ENCODE measurements at places on chromosomes 6 and 20.

GRCh38 chr6:38604700-38605099, 35.0 kb downstream of the BTBD9 start:
- DNase-seq, result no peak

DNA sequence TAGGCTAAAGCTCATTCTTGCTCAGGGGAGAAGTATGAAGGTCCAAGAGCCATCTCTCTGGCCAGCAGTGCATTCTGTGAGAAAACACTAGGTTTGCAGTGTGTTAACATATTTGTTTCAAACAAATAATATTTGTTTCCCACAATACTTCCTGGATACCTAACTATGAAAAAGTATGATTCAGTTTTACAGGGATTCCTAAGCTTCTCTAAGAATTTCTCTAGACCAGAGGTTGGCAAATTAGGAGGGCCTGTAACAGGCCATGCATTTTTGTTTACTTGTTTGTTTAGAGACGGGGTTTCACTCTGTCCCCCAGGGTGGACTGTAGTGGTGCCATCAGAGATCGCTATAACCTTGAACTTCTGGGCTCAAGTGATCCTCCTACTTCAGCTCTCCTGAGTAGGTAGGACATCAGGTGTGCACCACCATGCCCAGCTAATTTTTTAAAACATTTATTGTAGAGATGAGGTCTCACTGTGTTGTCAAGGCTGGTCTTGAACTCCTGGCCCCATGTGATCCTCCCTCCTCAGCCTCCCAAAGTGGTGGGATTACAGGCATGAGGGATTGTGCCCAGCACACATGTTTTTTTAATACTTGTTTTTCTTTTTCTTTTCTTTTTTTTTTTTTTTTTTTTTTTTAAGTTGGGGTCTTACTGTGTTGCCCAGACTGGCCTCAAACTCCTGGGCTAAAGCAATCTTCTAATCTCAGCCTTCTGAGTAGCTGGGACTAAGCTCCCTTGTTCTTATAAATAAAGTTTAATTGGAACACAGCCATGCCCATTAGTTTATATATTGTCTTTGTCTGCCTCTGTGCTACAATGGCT, 71.7 kb downstream of the ADGRG6 start:
- DNase-seq, result no peak

DNA sequence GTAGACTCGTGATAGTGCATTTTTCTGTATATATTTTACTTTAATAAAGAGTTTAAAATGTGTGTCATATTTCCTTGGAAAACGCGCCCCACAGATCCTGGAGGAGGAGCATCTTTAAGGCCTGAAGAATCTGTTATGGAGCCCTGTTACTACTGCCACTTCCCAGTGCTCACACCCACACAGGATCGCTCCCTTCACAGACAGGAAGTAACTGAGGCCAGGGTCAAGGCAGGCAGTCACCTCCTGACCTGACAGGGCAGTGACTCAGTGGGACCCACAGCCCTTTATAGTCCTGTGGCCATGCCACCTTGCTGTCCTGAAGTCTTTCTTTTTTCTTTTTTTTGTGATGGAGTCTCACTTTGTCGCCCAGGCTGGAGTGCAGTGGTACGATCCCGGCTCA, 9.0 kb downstream of the RRBP1 start:
- DNase-seq, result no peak

- DNase-seq, result no peak
Observed at GRCh38 chr6:57106990-57107389, 17.0 kb downstream of the ZNF451 start.

DNA sequence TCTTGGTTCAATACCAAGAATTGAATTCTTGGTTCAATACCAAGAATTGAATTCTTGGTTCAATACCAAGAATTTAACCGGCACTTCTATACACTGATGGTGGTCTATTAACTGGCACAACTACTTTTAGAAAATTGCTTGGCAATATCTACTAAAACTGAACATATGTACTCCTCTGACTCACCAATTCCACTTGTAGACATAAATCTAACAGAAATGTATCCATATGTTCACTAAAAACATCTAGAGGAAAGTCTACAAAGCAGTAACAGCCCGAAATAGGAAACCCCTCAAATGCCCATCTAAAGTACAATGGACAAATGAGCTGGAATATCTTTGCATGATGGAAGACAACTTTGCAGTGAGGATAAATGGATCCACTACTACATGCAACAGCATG, 71.9 kb downstream of the KIF16B start:
- no peak for DNase-seq

GRCh38 chr6:151082079-151082478, 157.7 kb upstream of the AKAP12 start:
- DNase-seq, result no peak

GRCh38 chr6:151610326-151610725, 116.5 kb downstream of the CCDC170 start:
- DNase-seq, result no peak

DNA sequence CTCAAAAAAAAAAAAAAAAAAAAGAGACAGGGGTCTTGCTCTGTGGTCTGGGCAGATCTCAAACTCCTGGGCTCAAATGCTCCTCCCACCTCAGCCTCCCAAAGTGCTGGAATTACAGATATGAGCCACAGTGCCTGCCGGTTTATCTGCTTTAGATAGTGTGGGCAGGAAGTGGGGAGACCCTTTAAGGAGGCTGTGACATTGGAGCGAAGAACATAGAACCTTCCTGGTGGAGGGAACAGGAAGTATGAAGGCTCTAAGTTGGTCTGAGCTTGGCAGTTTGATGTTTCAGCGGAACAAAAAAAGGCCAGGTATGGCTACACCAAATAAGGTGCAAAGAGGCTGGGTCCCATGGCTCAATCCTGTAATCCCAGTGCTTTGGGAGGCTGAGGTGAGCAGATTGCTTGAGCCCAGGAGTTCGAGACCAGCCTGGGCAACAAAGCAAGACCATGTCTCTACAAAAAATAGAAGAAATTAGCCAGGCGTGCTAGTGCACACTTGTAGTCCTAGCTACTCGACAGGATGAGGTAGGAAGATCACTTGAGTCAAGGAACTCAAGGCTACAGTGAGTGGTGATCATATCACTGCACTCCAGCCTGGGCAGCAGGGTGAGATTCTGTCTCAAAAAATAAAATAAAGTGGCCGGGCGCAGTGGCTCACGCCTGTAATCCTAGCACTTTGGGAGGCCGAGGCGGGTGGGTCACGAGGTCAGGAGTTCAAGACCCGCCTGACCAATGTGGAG, 8.7 kb upstream of the ZMYND8 start:
- no peak for DNase-seq

GRCh38 chr6:147503587-147503986, 4.9 kb upstream of the SAMD5 start:
- no peak for DNase-seq

DNA sequence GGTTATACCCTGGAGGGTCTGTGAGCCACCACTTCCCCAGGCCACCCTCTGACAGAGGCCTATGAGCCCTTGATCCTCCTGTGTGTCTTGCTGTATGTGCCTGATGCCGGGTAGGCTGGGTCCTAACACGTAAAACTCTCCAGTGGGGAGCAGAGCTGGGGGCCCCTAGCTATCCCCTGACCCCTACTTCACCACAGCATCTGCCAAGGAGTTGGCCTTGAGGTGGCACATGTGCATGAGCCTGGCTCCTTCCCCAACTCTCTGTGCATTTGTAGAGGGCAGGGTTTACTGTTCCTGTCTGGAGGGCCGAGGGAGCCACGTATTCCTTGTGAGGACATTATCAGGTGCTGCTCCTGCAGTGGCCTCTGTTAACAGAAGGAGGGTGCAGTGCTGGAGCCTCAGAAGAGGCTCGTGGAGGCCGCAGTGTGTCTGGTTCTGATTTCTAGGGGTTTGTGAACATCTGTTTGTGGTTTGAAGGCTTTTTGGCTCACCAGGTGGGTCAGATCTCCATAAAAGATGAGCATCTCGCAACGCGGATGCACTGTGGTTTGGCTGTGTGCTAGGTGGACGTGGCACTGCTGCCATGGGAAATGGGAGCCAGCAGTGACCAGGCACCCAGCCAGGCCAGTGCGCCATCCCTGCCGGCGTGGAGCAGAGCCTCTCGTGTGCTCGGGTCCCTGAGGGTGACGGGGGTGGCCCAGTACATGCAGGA, 152.1 kb downstream of the DTNBP1 start:
- no peak for DNase-seq

GRCh38 chr6:19837511-19838441, 606 bp downstream of the ID4 start:
- no peak for DNase-seq

- no peak for DNase-seq
Observed at GRCh38 chr6:149831308-149831820, 32.8 kb downstream of the LRP11 start.

GRCh38 chr20:9535449-9535848, 21.1 kb downstream of the LAMP5 start:
- no peak for DNase-seq

DNA sequence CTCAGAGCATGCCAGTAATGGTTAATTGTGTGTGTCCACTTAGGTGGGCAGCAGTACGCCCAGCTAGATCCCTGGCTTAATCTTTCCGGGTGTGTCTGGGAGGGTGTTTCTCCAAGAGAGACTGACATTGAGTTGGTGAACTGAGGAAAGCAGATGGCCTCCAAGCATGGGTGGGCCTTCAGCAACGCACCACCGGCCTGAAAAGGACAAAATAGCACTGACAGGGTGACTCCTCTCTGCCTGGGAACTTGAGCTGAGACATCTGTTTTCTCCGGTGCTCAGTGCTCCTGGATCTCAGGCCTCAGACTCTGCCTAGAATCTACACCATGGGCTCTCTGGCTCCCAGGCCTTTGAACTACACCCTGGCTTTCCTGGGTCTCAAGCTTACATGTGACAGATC, 43.2 kb downstream of the C6orf118 start:
- DNase-seq, result no peak

DNA sequence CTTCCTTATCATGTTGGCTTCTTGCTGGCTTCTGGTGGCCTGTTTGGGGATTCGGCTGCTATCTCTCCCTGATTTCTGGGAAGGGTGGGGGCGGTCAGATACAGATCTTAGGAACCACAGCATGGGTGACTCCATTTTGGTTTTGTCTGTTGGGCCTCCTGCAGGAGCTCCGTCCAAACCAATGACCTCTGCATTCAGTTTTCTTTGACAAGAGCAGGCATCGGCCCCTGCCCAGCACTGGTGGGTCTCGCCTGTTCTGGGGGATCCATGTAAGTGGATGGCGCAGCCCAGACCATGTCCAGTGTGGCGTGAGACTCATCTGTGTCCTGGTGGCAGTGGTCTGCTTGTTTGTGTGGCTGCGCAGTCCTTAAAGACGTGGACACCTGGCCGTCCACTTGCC, 8.6 kb upstream of the ARFGAP1 start:
- DNase-seq, result no peak

GRCh38 chr20:51372966-51373365, 169.6 kb downstream of the NFATC2 start:
- no peak for DNase-seq

DNA sequence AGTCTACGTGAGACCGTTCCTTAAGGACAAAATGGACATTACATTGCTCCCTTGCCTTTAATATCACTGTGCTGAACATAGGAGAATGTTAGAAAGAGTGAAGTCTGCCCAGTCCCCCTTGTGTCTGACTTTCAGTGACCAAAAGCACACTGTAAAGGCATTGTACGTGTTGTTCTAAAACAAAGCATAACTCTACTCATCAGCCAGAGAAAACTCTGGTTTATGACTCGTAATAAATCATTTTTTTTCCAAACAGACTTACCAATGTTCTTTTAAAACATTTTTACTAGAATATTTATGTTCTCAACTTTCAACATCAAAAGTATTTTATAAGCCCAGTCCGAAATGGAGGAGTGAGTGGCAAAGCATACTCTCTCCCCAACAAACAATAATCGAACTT, 262.5 kb downstream of the GJA1 start:
- no peak for DNase-seq

DNA sequence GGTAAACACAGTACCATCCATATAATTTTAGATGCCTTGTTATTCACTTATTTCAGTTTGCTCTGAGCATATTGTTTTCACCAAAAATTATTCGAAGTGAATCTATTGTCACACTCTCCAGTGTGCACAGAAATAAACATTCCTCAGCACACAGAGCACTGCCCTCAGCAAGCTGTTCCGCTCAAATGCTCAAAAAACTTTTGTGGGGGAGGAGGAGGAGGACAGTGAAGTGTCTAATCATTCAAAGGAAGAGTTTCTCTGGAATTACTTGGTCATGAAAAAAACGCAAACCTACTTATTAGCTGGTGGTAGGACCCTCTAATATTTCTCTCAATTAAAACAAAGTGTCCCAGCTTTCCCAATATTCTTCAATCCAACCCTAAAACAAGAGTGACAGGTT, 88.3 kb downstream of the DTNBP1 start:
- DNase-seq, result no peak

GRCh38 chr6:106162921-106163320, 76.8 kb downstream of the PRDM1 start:
- no peak for DNase-seq

DNA sequence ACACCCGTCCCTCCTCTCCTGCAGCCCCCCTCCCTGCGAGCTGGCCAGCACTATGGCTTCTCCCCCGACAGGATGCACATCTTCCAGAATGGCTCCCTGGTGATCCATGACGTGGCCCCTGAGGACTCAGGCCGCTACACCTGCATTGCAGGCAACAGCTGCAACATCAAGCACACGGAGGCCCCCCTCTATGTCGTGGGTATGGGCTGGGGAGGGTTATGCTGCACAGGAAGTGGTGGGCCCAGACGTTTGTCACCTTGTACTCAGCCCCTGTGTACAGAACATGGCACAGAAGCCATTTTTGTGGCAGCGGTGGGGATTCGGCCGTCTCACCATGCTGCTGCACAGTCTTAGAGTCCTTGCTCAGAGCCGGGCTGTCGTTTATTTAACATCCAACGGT, 29.0 kb upstream of the SRF start:
- DNase-seq, result no peak

DNA sequence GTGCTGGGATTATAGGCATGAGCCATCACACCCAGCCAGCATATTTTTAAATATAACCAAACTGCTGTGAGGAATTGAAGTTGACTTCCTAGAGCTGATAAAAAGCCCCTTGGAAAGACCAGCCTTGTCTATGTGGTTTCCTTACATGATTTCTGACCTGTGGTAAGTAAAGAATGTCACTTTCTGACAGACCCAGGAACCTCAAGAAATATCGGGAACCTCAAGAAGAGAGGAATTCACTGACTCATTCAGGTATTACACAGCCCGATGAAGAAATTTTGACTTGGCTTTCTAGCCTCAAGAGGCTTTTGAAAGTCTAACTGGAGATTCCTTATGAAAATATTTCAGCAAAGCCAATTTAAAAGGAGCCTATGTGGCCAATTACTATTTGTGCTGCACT, 71.8 kb downstream of the FOXF2 start:
- no peak for DNase-seq

DNA sequence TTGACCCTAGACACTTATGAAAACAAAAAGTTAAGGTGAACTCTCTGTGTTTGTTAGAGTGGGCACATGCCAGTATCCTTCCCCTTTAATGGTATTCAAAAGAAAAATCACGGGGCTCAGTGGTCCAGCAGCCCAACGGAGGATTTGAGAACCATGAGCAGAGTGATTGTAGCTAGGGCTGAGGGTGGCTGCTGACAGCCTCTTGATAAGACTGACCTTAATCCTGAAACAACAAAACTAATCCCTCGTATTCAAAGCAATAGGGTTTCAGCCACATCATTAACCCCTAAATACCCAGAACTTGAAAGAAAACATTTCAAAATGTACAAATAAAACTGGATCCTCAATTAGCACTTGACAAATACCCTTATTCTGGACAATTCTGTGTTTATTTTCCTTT, 95.1 kb downstream of the SNAP25 start:
- no peak for DNase-seq
